Amniotic epithelial cell (primary cell): ENCODE measurements at places on chromosomes 6 and 20.

DNA sequence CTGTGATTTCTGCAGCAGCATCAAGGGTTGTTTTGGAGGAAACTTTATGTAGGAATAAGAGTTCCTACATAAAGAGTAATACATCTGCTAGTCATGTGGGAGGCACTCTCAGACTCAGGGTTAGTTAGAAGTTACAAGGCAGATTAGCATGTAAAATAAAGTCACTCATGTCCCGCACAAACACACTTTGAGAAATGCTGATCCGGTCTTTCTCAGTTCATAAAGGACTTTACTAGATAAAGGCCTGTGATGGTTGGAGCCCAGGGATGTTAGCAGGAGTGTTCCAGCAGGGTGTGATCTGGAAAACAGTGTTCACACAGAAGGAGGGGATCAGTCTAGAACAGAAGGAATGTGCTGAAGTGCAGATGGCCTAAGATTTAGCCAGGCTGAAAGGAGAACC lies 33.1 kb upstream of the NOP56 start:
- no peak for DNase-seq

GRCh38 chr6:38153076-38153797 lies 333.7 kb downstream of the ZFAND3 start:
- DNase-seq = no peak

DNA sequence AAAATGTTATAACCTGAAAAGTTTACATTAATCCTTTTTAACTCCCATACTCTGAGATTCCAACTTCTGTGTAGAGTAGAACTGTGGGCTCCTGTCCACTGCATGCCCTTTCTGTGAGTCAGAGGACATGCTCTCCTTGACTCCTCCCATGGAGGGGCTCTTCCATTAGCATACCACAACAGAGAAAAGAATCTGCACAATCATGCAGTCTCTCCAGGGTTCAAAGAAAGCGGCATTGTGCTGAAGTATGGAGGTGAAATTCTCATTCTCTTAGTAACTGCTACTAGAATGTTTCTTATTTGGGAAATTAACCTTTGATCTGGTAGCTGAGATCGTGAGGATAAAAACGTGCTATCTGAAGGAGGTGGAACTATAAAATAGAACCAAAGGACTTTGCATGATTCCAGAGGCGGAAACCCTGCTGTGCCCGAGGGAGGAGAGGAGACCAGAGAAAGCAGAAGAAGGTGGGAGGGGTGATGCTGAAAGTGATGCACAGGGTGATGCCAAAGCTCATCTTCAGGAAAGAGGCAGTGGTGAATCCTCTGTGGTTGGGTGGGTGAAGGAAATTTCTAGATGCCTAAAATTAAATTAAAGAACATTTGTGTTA lies 202.2 kb upstream of the PCSK2 start:
- no peak for DNase-seq

GRCh38 chr6:142510211-142510610 lies 208.4 kb downstream of the ADGRG6 start:
- DNase-seq = no peak

GRCh38 chr6:159065759-159066329 lies 21.1 kb upstream of the TAGAP start:
- DNase-seq = no peak

GRCh38 chr6:32355018-32355417 lies 16.7 kb downstream of the TSBP1 start:
- DNase-seq = no peak

- no peak for DNase-seq
Measured at GRCh38 chr6:130211691-130212090, 11.1 kb downstream of the SAMD3 start.

GRCh38 chr6:129353067-129353466 lies 356.9 kb downstream of the ARHGAP18 start:
- DNase-seq = no peak

DNA sequence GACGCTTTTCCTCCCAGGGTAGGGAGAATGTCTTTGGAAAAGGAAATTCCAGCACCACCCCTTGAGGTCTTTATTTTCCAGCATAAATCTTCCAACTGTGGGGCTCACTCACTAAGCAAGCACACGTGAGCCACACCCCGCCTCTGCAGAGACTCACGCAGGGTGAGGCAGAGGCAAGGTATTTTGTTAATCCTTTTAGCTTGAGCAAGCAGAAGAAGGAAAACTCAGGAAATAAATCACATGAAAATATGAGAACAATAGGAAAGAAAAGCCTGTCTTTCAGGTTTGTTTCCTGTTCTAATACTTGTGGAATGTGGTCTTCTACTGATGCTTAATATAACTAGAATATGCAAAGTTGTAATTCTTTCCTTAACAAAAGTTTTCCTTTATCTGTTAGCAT lies 4.1 kb upstream of the PHACTR2 start:
- DNase-seq = peak; percentile 93

- DNase-seq = peak; percentile 86
Measured at GRCh38 chr6:74671558-74672025, 534.3 kb downstream of the COL12A1 start.

GRCh38 chr20:56779452-56780143 lies 150.5 kb downstream of the TFAP2C start:
- no peak for DNase-seq

DNA sequence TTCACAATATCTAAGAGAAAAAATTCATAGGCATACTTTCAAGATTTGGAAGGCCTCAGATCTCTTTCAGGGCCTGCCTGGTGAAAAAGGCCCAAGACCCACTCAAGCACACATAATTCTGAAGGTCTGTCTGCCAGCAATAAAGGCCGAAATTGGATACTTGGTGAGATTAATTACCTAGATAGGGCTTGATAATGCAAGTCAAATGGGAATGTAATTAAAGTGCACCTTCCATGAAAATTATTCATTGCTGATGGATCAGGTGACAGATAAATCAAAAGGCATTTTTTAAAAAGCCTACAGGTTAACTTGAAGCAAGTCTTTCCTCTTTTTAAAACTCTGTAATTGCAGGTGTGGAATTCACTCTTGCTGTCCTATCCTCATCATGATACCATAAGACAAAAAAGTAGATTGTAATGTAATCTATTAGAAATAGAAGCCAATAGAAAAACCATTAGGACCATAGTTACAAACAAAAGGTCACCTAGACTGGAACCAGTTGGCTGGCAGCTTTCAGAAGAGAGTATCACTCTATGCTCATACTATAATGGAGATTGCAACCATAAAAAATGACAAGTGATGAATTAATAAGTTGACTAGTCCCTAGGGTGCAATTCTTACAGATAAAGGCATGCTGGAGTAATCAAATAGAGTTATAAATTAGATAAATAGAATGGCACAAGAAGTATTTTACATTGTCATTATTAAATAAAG lies 77.3 kb downstream of the EPHA7 start:
- no peak for DNase-seq

DNA sequence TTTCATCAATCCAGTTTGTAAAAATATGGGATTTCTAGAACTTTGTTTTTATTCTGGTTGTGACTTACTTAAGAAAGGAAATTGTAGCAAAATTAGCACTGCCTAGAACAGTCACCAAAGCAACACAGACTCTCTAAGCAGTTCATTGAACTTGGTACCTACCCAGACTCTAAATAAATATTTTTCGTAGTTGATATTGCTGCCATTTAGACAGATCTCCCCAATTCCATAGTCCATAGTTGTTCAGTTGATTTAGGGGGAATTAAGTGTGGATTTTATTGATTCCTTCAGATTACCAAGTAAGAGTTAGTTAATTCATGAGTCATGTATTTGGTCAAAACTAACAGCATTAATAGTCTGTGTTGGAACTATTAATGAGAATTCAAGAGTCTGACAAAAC lies 822.5 kb downstream of the DHX35 start:
- DNase-seq = no peak

DNA sequence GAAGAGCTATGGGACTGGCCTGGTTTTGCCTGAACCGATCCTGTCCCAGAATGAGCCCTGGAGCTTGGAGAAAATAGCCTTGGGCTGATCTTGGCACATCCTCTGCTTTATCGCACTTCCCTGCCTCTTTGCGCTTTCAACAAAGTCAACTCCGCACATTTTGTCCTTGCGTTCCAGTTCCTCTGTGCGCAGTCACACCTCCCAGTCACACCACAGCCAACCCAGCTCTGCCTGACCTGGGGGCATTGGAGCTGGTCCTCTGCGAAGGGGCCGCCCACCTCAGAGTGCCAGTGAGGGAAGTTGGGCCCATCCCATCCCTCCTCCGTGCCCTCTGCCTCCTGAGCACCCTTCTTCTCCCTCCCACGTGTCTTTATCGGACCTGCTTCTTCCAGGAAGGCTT lies 16.9 kb upstream of the UQCC2 start:
- no peak for DNase-seq

DNA sequence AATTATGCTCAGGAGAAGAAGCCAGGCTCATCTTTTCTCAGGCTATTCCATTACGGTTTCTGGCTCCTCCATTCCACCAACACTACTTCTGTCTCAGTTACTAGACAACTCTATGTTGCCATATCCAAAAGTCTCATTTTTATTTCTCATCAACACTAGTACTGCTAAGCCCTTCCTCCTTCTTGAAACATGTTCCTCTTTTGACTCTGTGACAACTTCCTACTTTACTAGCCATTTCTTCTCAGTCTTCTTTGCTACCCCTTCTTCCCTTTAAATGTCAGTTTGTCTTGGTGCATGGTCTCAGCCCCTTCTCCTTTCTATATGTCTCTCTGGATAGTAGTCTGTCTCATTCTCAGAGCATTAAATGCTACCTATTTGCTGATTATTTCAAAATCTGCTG lies 7.1 kb upstream of the ADGRG6 start:
- DNase-seq = no peak

GRCh38 chr6:163354761-163355425 lies 59.6 kb upstream of the QKI start:
- no peak for DNase-seq

- no peak for DNase-seq
Measured at GRCh38 chr20:11882651-11883050, 35.0 kb upstream of the BTBD3 start.

GRCh38 chr6:14146506-14147096 lies 29.0 kb downstream of the CD83 start:
- no peak for DNase-seq

- DNase-seq = no peak
Measured at GRCh38 chr20:47764154-47764733, 21.0 kb downstream of the SULF2 start.

GRCh38 chr20:11337361-11338130 lies 580.1 kb upstream of the BTBD3 start:
- no peak for DNase-seq

DNA sequence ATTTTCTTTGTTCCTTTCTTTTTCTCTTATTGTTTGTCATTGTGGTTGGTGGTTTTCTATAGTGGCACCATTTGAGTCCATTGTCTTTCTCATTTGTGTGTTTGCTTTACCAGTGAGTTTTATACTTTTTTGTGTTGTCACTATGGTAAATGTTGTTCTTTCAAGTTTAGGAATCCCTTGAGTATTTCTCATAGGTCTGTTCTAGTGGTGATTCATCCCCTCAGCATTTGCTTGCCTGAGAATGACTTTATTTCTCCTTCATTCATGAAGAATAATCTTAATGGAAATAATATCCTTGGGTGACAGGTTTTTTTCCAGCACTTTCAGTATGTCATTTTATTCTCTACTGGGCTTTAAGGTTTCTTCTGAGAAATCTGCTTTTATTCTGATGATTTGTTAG lies 209.2 kb upstream of the ASCC3 start:
- no peak for DNase-seq

DNA sequence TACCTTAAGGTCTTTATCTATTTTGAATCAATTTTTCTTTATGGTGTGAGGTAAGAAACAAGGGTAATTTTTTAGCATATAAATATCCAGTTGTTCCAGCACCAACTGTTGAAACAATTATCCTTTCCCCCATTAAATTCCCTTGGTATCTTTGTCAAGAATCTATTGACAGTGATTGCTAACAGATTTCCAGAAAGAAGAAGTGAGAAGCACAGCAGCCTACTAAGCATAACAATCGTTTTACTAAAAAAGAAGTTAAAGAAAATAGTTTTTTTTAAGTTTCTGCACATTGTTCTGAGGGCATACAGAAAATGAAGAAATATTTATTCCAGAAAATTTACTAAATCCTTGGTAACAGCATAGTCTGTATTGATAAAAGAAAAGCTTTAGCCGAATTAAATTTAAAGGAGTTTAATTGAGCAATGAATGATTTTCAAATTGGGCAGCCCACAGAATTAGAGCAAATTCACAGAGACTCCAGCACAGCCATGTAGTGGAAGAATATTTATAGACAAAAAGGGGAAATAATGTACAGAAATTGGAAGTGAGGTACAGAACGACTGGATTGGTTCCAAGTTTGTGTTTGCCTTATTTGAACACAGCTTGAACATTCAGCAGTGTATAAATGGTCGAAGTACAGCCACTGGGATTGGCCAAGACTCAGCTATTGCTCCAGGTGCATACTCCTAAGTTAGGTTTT lies 97.9 kb upstream of the UST start:
- DNase-seq = no peak

GRCh38 chr6:56650191-56650590 lies 7.5 kb upstream of the DST start:
- DNase-seq = no peak

DNA sequence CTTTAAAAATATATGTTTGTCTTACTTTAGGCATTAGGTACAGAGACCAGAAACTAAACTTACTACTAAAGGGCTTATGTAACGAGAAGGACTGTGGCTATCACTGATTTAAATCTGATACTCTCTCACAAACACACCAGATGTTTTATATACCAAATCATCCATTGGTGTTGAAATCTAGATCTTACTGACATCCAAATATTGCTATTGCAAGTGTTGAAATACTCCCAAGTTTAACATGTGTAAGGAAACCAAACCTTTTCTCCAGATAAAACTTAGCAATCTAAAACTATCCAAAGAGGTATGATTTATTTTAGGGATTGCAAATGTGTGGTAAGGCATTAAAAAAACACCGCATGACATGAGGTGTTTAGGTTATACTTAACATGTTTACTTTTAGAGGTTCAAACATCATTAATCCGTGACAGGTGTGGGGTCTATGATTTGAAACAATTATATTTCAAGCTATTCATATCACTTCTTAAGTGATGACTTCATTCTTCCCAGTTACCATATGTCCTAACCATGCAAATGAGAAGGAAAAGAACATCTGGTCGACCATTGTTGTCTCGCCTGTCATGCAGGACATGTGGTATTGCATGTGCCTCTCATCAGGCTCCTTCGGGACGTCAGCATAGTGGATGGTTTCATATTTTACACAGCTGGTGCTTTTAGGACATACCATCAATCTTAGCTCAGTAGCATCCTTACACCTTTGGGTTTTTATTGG lies 168.3 kb upstream of the SPACA1 start:
- DNase-seq = no peak

DNA sequence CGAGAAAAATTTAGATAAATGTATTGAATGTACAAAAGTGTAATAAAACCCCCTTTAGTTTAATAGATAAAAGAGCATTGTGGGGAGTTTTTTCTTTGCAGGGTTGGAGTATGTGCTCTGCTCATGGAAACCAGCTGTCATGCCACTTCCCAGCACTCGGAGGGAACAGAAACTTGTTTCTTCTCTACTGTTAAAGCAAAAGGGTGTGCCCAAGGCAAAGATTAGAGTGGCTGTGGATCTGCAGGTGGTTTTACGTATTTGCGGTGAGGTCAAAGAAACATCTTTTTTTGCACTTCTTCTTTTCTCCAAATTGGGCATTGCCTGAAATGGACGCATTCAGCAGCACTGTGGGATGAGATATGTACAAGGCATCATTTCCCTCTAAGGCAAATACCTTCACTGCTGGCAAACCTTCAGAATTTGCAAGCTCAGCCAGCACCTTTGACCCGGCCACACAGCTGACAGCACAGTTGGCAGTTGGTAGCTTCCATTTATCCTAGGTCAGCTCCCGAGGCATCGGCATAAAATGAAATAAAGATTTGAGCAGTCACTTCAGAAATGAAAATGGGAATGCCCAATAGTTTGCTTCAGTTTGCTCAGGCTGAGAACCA lies 178.4 kb upstream of the EYA4 start:
- no peak for DNase-seq

GRCh38 chr6:111872401-111873177 lies 663 bp downstream of the FYN start:
- DNase-seq = no peak
